Transverse colon (tissue), 4 donors: ENCODE measurements at places on chromosomes 12 and 14.

- no peak for DNase-seq
Observed at GRCh38 chr12:107612508-107612907, 73.1 kb upstream of the PWP1 start.

GRCh38 chr14:53186532-53186931 is 33.4 kb upstream of the DDHD1 start:
- DNase-seq = no peak

DNA sequence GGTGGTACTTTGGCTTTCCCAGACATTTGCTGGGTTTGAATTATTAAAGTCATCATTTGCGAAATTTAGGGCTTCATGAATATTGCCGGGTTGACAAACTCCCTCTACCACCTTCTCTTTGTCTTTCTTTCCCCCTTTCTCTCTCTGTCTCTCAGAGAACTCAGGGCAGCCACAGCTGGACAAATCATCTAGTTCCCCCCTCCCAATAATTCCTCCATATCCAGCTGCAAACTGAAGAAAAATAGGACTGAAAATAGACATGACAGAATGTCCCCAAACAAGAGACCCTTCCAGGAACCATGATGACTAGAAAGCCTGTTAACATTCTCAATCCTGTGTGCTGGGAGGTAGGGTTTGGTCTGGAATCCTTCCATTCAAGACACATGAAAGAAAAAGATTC is 67.1 kb upstream of the TBX5 start:
- no peak for DNase-seq

- DNase-seq = no peak
Observed at GRCh38 chr12:50528800-50529199, 24.0 kb downstream of the DIP2B start.

DNA sequence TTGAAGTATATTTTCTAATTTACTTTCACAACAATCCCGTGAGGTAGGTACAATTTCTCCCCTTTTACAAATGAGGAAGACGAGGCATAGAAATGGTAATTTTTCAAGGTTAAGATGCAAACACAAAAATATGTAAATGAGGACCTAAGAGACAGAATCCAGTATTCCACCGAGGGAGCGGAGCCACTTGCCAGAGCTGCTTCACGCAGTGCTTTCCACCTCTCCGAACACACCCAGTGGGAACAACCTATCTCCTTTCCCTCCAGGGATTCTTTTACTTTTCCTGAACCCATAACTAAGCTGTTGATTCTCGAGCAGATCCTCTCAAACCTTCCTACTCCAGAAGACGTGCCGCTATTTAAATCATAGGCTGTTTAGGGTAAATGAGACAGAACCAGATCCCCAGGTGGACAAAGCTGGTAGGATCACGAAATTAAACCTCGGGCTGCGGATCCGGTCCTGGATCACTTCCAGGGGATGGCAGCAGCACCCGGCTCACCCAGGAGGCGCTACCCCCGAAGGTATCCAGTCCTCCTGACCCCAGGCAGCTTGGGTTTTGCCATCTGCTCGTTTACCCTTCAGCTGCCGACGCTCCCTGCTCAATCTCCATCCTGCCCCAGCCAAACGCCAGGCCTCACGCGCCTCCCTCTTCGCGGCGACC is 1.5 kb downstream of the DDHD1 start:
- peak; percentile 35 for DNase-seq

- DNase-seq = no peak
Observed at GRCh38 chr12:53076461-53076860, 2.7 kb downstream of the SPRYD3 start.

GRCh38 chr12:106275458-106275857 is 27.1 kb upstream of the TCP11L2 start:
- DNase-seq = peak; percentile 26
